BJ (cell line): ENCODE measurements at places on chromosomes 12 and 14. TPM values are rescaled to one million over a fixed set of nuclear protein-coding genes. Genes with fewer than 3 reads are reported as not detected.

The TRIM9 gene
- 0.02 TPM in 2 replicates for polyA plus RNA-seq

The ADGRD1 gene
- polyA plus RNA-seq = 40.1 and 68.5 TPM in 2 replicates

The JDP2 gene
- 83.8 and 88.7 TPM in 2 replicates for polyA plus RNA-seq

The CLEC14A gene
- 0.12 and 0.23 TPM in 2 replicates for polyA plus RNA-seq

The HOXC12 gene
- polyA plus RNA-seq = 0.05 and 0.06 TPM in 2 replicates

The STAC3 gene
- 0.12 and 0.48 TPM in 2 replicates for polyA plus RNA-seq

The BCL7A gene
- polyA plus RNA-seq = 2.7 and 3.4 TPM in 2 replicates

The INHBC gene
- polyA plus RNA-seq = 0.09 TPM in 1 of 2 replicates, not detected in the other

The ARF3 gene
- polyA plus RNA-seq = 233 and 292 TPM in 2 replicates

The OR4K5 gene
- polyA plus RNA-seq = not detected in 2 replicates

The KDM2B gene
- 7.9 and 15.0 TPM in 2 replicates for polyA plus RNA-seq

The TMEM132C gene
- polyA plus RNA-seq = not detected in 2 replicates

The FBXO33 gene
- polyA plus RNA-seq = 7.3 and 9.1 TPM in 2 replicates

The COCH gene
- polyA plus RNA-seq = 0.10 and 0.18 TPM in 2 replicates

The TAS2R9 gene
- polyA plus RNA-seq = not detected in 2 replicates

The SMIM41 gene
- polyA plus RNA-seq = 0.05 TPM in 1 of 2 replicates, not detected in the other

The RND1 gene
- polyA plus RNA-seq = 0.31 and 0.72 TPM in 2 replicates

The RNU7-1 gene
- polyA plus RNA-seq = not detected in 2 replicates

The SLC5A8 gene
- polyA plus RNA-seq = not detected in 2 replicates

The ABCD2 gene
- not detected in 2 replicates for polyA plus RNA-seq

The POLR3B gene
- 6.4 and 11.1 TPM in 2 replicates for polyA plus RNA-seq

The RTL1 gene
- polyA plus RNA-seq = not detected in 2 replicates

The MIP gene
- polyA plus RNA-seq = 0.10 and 0.12 TPM in 2 replicates

The KRT8 gene
- polyA plus RNA-seq = 31.1 and 41.6 TPM in 2 replicates

The AKAP6 gene
- polyA plus RNA-seq = 18.5 and 22.9 TPM in 2 replicates

The STON2 gene
- not detected in 2 replicates for polyA plus RNA-seq

The KRT72 gene
- polyA plus RNA-seq = not detected in 2 replicates

The RPGRIP1 gene
- not detected in 2 replicates for polyA plus RNA-seq

The CD4 gene
- 0.33 and 0.42 TPM in 2 replicates for polyA plus RNA-seq

The FAR2 gene
- polyA plus RNA-seq = 17.1 and 23.7 TPM in 2 replicates

The CHGA gene
- polyA plus RNA-seq = not detected in 2 replicates

The SELPLG gene
- polyA plus RNA-seq = 5.2 and 8.1 TPM in 2 replicates

The EPYC gene
- polyA plus RNA-seq = 0.17 TPM in 1 of 2 replicates, not detected in the other

The BRMS1L gene
- polyA plus RNA-seq = 2.5 and 6.4 TPM in 2 replicates

The WNT1 gene
- polyA plus RNA-seq = not detected in 2 replicates

The MYBPC1 gene
- polyA plus RNA-seq = not detected in 2 replicates

The CD27 gene
- 0.15 TPM in 1 of 2 replicates, not detected in the other for polyA plus RNA-seq

The FKBP3 gene
- 8.9 and 29.8 TPM in 2 replicates for polyA plus RNA-seq

The MAP3K9 gene
- 0.36 and 0.45 TPM in 2 replicates for polyA plus RNA-seq

The GLIPR1L2 gene
- polyA plus RNA-seq = 0.21 and 0.44 TPM in 2 replicates

The LTB4R2 gene
- polyA plus RNA-seq = 0.98 and 1.6 TPM in 2 replicates

The ABCB9 gene
- polyA plus RNA-seq = 3.9 and 6.1 TPM in 2 replicates

The NRIP2 gene
- polyA plus RNA-seq = not detected in 2 replicates

The SYCP3 gene
- 0.10 TPM in 1 of 2 replicates, not detected in the other for polyA plus RNA-seq

The IFNG-AS1 gene
- not detected in 2 replicates for polyA plus RNA-seq
